Stomach (tissue), 19 donors: ENCODE measurements at places on chromosomes 16 and 17. TPM values are rescaled to one million over a fixed set of nuclear protein-coding genes. Genes with fewer than 3 reads are reported as not detected.
A peak's percentile ranks its signal among the peaks of the same experiment; 100 is the strongest.

- no peaks in the 10 kb centered on the region for H3K36me3 ChIP-seq
- H3K4me1 ChIP-seq, result peaks cover 21% of the 10 kb centered on the region
- no peaks in the 10 kb centered on the region for H3K27me3 ChIP-seq
- DNase-seq, result peak; percentile 77
- peak overlapping the region; percentile 29 for H3K27ac ChIP-seq
- H3K4me3 ChIP-seq, result no peak overlapping the region
Observed at GRCh38 chr17:68462381-68463210, 5.3 kb upstream of the WIPI1 start.

- DNase-seq, result no peak
- H3K36me3 ChIP-seq, result peaks cover 4% of the 10 kb centered on the region
- H3K4me1 ChIP-seq, result no peaks in the 10 kb centered on the region
- H3K4me3 ChIP-seq, result no peak overlapping the region
Observed at GRCh38 chr17:19787733-19788357, 39.7 kb upstream of the ALDH3A1 start.

GRCh38 chr17:38715216-38715943 lies 10.3 kb downstream of the MLLT6 start:
- peaks cover 44% of the 10 kb centered on the region for H3K4me1 ChIP-seq
- no peak for DNase-seq
- H3K4me3 ChIP-seq, result no peak overlapping the region
- H3K36me3 ChIP-seq, result peaks cover 100% of the 10 kb centered on the region
- H3K27me3 ChIP-seq, result no peaks in the 10 kb centered on the region

The MYH10 gene
- 24.2 TPM for total RNA-seq

The TSPOAP1 gene
- 21.0 TPM for total RNA-seq

GRCh38 chr17:18263885-18264682 lies 3.6 kb downstream of the MIEF2 start:
- DNase-seq, result no peak
- H3K27ac ChIP-seq, result no peak overlapping the region
- H3K4me1 ChIP-seq, result peaks cover 26% of the 10 kb centered on the region
- no peak overlapping the region for H3K4me3 ChIP-seq
- H3K27me3 ChIP-seq, result no peaks in the 10 kb centered on the region

The PDIA2 gene
- 82.6 TPM for total RNA-seq

DNA sequence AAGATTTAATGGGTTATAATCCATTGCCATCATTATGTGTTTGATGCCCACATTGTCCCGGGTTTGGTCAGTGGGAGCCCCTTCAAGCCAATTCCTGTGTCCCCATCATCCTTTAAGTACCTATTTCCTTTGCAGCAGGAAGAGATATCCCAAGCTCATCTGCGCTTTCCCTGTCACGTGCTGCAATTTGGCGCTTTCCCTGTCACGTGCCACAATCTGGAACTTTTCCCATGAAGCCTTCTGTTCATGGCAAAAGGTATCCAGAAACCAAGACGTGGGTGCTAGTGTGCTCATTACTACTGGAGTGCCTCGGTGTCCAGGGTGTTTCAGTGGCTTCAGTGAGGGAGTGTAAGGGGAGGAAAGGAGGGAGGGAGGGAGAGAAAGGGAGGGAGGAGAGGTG lies 168.5 kb downstream of the NPIPB11 start:
- no peak for DNase-seq
- no peaks in the 10 kb centered on the region for H3K36me3 ChIP-seq
- H3K4me3 ChIP-seq, result no peak overlapping the region
- no peaks in the 10 kb centered on the region for H3K27me3 ChIP-seq

DNA sequence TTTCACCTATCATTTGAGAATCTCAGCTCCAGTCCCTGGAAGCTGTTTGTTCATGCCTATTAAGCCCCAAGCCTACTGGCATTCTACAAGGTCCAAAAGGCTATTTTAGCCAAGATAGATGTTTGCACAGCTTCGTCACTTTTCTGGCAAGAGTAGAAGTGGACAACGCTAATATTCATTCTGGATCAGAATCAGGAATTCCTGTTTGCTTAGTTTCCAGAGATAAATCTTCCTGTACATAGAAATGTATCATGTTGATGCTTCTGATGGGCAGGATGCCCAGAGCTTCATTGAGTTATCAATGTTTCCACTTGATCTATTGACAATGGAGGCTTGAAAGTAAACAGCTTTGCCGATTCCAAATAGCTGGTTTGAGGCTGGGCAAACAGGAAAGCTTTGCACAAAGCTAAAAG lies 260.7 kb upstream of the CA10 start:
- H3K4me3 ChIP-seq, result no peak overlapping the region
- peak; percentile 89 for DNase-seq
- no peaks in the 10 kb centered on the region for H3K36me3 ChIP-seq
- no peak overlapping the region for H3K27ac ChIP-seq
- H3K4me1 ChIP-seq, result peaks cover 4% of the 10 kb centered on the region
- no peaks in the 10 kb centered on the region for H3K27me3 ChIP-seq

The LGALS9B gene
- total RNA-seq, result 13.4 TPM

The TNP2 gene
- not detected for total RNA-seq

GRCh38 chr17:74326506-74326905 lies 480 bp downstream of the KIF19 start:
- no peaks in the 10 kb centered on the region for H3K36me3 ChIP-seq
- H3K4me1 ChIP-seq, result peaks cover 24% of the 10 kb centered on the region
- H3K4me3 ChIP-seq, result peak overlapping the region; percentile 44

DNA sequence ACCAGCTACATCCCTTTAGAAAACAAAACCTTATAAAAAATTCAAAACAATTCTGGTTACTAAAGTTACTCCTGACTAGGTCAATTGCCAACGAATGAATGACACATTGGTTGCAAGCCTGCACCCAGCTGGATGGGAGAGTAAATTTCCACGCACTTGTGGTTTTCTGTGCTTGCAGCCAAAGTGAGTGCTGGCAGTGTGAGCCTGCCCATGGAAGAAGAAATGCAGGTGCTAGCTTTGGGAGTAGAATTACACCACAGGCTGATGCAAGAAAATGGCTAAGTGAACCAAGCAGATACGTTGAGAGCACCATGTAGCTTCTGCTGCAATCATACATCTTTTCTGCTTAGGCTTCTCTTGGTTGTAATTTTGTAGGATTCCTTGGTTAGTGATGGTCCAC lies 74.6 kb downstream of the SYCE1L start:
- no peak overlapping the region for H3K4me3 ChIP-seq
- no peak for DNase-seq
- no peaks in the 10 kb centered on the region for H3K4me1 ChIP-seq
- H3K27me3 ChIP-seq, result no peaks in the 10 kb centered on the region
- H3K36me3 ChIP-seq, result no peaks in the 10 kb centered on the region

DNA sequence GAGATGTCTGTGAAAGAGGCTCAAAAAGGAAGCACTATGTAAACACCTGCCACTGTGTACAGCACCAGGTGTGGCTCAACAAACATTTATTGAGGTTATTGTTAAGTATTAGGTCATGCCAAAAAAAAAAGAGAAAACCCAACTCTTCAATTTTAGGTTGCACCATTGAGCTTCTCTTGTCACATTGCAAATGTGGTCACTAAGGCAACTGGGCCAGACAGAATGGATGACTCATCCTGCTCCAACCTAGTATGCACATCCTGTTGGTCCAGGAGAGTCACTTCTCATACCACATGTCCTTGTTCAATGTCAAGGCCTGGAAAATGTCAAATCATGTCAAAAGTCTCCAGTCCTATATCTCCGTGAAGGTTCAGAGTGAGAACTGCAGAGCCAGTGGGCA lies 25.0 kb downstream of the HOXB1 start:
- no peak for DNase-seq
- no peaks in the 10 kb centered on the region for H3K36me3 ChIP-seq
- no peak overlapping the region for H3K4me3 ChIP-seq
- no peak overlapping the region for H3K27ac ChIP-seq

GRCh38 chr16:83952940-83953795 lies at the start of gene OSGIN1:
Gene OSGIN1 (plus strand): TSS chr16:83953240. CDS start chr16:83957672, 4,432 bp downstream.
- peak within 1 kb of the TSS; percentile 54 for H3K4me3 ChIP-seq
- H3K27ac ChIP-seq, result peak within 1 kb of the TSS; percentile 96
- H3K4me1 ChIP-seq, result peaks cover 46% of the 10 kb centered on the region
- peak; percentile 96 for DNase-seq
- H3K27me3 ChIP-seq, result no peaks in the 10 kb centered on the region

GRCh38 chr16:89324056-89325010 lies 106.8 kb downstream of the ZNF778 start:
- DNase-seq, result no peak
- no peaks in the 10 kb centered on the region for H3K27me3 ChIP-seq
- peaks cover 94% of the 10 kb centered on the region for H3K4me1 ChIP-seq

- no peak overlapping the region for H3K27ac ChIP-seq
- no peak overlapping the region for H3K4me3 ChIP-seq
- DNase-seq, result no peak
- peaks cover 9% of the 10 kb centered on the region for H3K4me1 ChIP-seq
Observed at GRCh38 chr17:43384476-43384862, 14.3 kb upstream of the ARL4D start.

DNA sequence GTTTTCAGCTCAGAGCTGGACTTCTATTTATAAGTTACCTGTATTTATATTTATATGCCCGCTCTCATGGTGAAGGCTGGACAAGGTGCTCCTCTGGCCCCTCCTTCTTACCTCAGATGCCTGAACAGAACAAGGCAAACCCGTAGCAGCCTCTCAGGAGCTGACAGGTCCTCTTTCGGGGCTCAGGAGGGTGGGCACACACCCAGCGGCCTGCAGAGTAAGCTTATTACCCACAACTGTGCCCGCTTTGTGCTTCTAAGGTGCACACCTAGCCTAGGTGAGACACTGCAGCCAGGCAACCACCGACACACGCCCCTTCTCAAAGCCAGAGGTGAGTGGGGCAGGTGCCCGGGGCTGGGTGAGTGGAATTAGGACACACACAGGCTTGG lies 5.3 kb downstream of the NKIRAS2 start:
- no peak for DNase-seq
- H3K4me3 ChIP-seq, result no peak overlapping the region
- H3K36me3 ChIP-seq, result peaks cover 31% of the 10 kb centered on the region
- H3K4me1 ChIP-seq, result peaks cover 56% of the 10 kb centered on the region

- H3K4me3 ChIP-seq, result peak within 1 kb of the TSS; percentile 35
- peaks cover 23% of the 10 kb centered on the region for H3K4me1 ChIP-seq
- no peak within 1 kb of the TSS for H3K27ac ChIP-seq
- H3K27me3 ChIP-seq, result peaks cover 100% of the 10 kb centered on the region
- H3K36me3 ChIP-seq, result no peaks in the 10 kb centered on the region
Observed at GRCh38 chr17:48728232-48729231, at the start of gene HOXB13. Gene HOXB13 (minus strand): TSS chr17:48728750. CDS start chr17:48728593, 157 bp downstream.

The SSTR5 gene
- not detected for total RNA-seq

The FN3K gene
- total RNA-seq, result 30.5 TPM

The IL17C gene
- total RNA-seq, result not detected

The MINK1 gene
- 40.9 TPM for total RNA-seq

DNA sequence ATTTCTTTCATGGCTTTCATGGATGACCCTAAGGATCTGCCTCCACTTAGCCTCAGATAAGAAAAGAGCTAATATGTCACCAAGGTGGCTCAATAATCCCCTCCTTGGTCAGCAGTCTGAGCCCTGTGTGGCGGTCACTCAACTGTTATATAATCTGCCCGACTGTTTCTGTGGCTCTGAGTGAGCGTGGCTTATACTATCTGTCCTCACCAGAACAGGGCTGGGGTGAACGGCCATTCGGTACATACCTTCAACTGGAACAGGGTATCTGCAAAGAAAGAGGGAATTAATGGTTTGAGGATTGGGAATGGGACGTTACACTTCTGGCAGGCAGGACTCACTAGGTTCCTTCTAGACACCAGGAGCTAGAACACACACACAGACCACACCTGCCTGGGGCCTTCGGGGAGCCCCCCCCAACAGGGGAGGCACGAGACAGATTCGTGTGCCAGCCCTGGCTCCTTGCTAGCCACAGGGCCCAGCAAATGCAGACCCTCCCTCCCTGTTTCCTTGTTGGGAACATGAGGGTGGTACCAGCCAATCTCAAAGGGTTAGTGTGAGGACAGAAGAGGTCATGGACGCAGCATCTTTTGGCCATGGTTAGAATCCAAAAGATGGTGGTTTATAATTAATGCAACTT lies 3.7 kb downstream of the CHMP1A start:
- no peaks in the 10 kb centered on the region for H3K27me3 ChIP-seq
- peaks cover 46% of the 10 kb centered on the region for H3K4me1 ChIP-seq
- no peak overlapping the region for H3K4me3 ChIP-seq
- no peak overlapping the region for H3K27ac ChIP-seq
- peaks cover 50% of the 10 kb centered on the region for H3K36me3 ChIP-seq

The KLHL10 gene
- 1.1 TPM for total RNA-seq

DNA sequence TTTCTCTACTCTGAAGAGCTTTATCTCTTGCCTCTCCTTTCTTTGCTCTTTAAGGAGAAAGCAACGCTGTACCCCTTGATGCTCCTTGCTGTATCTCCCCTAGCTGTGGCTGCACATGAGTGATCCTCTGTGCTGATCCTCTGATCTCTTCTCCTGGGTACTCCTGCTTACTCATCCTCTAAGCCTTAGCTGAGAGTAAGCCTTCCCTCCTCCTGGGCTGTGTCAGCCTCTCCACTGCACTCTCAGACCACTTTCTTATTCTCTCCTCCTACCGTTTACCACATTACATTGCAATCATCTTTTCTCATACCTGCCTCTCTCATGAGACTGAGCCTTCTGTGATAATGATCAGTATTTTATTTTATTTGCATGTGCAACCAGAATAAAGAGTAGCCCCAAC lies 25.1 kb downstream of the SOX9 start:
- H3K4me1 ChIP-seq, result no peaks in the 10 kb centered on the region
- no peak for DNase-seq
- H3K27ac ChIP-seq, result no peak overlapping the region

The KRT36 gene
- total RNA-seq, result not detected

The DNAI2 gene
- total RNA-seq, result not detected

The CCL1 gene
- total RNA-seq, result not detected

DNA sequence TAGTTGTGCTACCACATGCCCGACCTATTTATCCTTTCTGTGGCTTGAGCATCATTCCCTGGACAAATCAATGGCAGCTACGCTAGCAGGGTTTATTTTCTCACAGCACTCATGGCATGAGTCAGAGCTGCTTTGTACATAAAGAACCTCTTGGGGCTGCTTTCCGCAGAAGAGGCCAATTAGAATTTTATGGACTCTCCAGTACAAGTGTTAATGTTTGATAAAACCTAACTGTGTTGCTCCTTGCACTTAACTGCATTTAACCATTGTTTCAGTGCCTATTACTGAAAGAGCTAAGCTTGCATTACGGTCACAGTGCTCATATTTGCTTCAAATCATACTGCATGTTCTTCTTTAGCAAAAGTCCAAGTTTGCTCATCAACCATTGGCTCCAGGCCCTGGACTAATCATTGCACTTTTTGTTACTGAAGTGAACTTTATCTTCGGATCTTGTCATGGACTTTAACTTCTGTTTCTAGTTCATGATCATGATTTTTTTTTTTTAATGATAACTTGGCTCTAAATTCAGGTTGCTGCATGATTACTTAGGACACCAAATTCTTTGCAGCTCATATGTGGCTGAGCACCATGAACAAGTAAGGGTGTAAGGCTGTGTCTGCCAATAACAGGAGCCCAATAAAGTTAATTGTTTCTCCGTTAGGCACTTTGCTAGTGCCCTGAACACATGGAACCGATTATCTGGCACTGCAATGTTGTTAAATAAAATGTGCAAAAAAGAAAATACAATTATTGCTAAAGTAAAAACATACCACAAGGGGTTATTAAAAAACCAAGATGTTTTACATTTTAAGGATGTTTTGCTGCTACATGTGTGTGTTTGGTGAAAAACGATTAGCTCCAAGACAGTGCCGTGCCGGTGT lies 492.2 kb downstream of the KCNJ2 start:
- H3K4me1 ChIP-seq, result no peaks in the 10 kb centered on the region
- no peaks in the 10 kb centered on the region for H3K36me3 ChIP-seq
- no peaks in the 10 kb centered on the region for H3K27me3 ChIP-seq
- H3K27ac ChIP-seq, result no peak overlapping the region
- no peak overlapping the region for H3K4me3 ChIP-seq
- no peak for DNase-seq

GRCh38 chr16:59274141-59274540 lies 540.0 kb upstream of the GOT2 start:
- no peaks in the 10 kb centered on the region for H3K36me3 ChIP-seq
- no peaks in the 10 kb centered on the region for H3K4me1 ChIP-seq
- H3K4me3 ChIP-seq, result no peak overlapping the region
- H3K27me3 ChIP-seq, result no peaks in the 10 kb centered on the region
